ENCODE measurements at places on chromosomes 13 and 19. TPM values are rescaled to one million over a fixed set of nuclear protein-coding genes. Genes with fewer than 3 reads are reported as not detected.

Gene F10
- total RNA-seq: 34.3 TPM

Gene COL5A3
- total RNA-seq: not detected

Gene ICAM3
- 6.9 TPM for total RNA-seq

Gene PSG7
- not detected for total RNA-seq

Gene ZNF492
- not detected for total RNA-seq

Gene ATXN8OS
- not detected for total RNA-seq

Gene NMRK2
- total RNA-seq: not detected

GRCh38 chr13:46267166-46267565 is 55.4 kb downstream of the LRRC63 start:
- no peaks in the 10 kb centered on the region for H3K27me3 ChIP-seq
- H3K36me3 ChIP-seq: no peaks in the 10 kb centered on the region
- no peak for DNase-seq
- no peak overlapping the region for H3K27ac ChIP-seq
- no peaks in the 10 kb centered on the region for H3K4me1 ChIP-seq

- H3K27me3 ChIP-seq: no peaks in the 10 kb centered on the region
- no peak overlapping the region for H3K4me3 ChIP-seq
- no peaks in the 10 kb centered on the region for H3K4me1 ChIP-seq
- peaks cover 2% of the 10 kb centered on the region for H3K36me3 ChIP-seq
- no peak for DNase-seq
- H3K27ac ChIP-seq: no peak overlapping the region
Observed at GRCh38 chr19:4647676-4648644, 8.6 kb downstream of the TNFAIP8L1 start.

- H3K27ac ChIP-seq: no peak overlapping the region
- no peak overlapping the region for H3K4me3 ChIP-seq
- no peaks in the 10 kb centered on the region for H3K36me3 ChIP-seq
- DNase-seq: no peak
- no peaks in the 10 kb centered on the region for H3K27me3 ChIP-seq
- no peaks in the 10 kb centered on the region for H3K4me1 ChIP-seq
Observed at GRCh38 chr19:30648866-30649862, 277.0 kb downstream of the ZNF536 start.

DNA sequence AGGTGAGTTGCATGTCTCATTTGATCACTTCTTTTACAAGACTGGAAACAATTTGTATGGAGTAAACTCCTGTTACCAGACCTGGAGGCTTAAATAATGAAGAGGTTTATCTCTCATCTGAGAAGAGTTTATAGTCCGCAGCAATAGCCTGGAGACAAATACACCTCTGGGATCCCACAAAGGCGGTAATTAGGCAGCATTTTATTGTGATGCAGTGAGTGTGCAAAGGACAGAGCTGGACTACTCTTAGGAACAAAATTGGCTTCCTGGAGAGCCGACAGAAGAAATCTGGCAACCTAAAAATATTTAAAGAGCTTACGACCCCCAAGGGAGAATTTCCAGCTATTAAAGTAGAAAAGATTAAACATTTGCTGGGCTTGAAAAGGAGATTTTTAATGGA is 11.8 kb upstream of the KATNAL1 start:
- no peaks in the 10 kb centered on the region for H3K36me3 ChIP-seq
- H3K4me1 ChIP-seq: peaks cover 10% of the 10 kb centered on the region
- no peak overlapping the region for H3K4me3 ChIP-seq

Data from Caco-2 (cell line).